ENCODE measurements at places on chromosomes 16 and 17.

DNA sequence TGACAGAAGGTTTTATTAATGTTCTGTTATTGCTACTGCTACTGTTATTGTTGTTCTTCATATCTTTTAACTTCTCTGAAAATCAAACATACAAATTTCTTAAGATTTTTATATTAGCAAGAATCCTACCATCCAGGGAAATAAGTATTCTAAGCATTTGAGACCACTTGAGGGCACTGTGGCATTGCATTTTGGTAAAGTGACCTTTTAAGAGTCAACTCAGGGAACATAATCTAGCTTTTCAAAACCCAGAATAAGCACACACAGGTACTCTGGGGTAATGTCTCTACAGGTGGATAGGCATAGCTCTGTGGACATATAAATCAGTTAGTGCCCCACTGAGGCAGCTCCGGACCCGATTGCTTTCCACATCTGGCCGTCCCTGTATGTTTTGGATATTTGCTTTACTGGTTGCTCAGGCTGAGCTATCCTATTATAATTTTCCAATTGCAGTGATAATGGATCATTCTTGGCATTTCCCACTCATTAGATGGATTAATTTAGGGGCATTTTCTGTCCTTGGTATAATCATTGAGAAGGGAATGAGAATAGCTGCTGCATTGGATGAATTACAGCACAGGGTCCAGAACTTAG, 1425.1 kb upstream of the CDH8 start:
- DNase-seq, result no peak

- DNase-seq, result no peak
Measured at GRCh38 chr16:6684076-6684673, 648.5 kb upstream of the RBFOX1 start.

DNA sequence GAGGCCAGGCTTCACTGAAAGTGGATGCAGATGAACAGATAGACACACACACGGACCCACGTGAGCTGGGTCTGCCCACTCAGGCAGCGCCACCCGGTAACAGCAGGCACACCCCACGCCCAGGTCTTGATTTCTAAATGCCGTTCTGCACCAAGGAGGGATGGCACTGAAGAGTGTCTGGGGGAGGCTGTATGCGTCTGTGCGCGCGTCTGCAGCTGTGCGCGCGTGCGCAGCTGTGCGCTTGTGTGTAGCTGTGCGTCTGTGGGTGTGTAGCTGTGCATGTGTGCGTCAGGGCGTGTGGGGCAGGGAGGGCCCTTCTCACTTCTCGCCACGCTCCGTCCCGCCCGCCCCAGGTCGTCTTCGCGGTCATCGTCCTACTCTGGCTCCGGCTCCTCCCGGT, 15.5 kb upstream of the IL17C start:
- no peak for DNase-seq

- peak; percentile 49 for DNase-seq
Measured at GRCh38 chr17:35117984-35118383, 1.7 kb downstream of the RAD51D start.

DNA sequence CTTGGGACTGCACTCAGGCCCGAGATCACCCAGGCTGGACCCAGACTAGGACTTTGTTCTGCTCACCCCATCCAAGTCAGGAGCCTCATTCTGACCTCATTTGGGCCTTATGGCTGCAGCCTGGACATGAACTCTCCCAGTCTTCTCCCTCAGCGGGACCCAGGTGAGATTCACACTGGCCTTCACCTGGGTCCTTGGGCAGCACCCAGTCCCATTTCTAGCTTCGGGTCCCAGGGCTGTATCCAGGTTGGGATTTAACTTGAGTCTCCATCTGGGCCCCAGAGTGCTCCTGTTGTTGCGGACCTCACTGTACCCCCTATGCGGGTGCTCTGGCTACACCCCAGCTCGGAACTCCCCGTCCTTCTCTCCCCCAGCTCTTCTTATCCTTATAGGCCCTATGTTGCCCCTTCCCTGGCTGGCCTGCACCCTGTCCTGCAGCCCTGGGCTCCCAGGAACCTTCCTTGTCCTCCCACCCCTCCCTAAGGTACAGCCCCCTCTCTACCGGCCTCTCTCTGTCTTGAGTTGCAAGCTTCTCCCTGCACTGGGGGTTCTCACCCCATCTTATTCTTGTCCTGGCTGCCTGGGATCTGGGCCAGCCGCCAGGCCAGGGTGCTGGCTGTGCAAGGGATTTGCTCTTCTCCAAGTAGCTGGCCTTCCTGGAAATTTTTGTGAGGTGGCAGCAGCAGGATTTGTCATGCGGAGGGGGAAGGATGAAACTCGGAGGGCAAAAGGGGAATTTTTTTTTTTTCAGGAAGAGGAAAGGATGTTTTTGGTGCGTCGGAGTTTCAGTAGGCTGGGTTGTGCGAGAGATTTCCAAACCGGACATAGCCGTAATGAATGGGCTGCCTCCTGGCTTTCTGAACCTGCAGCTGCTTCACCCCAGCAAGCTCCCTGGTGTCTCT, 904 bp downstream of the MAP2K3 start:
- peak; percentile 42 for DNase-seq

- DNase-seq, result no peak
Measured at GRCh38 chr17:8788998-8789397, 10.2 kb downstream of the MFSD6L start.

DNA sequence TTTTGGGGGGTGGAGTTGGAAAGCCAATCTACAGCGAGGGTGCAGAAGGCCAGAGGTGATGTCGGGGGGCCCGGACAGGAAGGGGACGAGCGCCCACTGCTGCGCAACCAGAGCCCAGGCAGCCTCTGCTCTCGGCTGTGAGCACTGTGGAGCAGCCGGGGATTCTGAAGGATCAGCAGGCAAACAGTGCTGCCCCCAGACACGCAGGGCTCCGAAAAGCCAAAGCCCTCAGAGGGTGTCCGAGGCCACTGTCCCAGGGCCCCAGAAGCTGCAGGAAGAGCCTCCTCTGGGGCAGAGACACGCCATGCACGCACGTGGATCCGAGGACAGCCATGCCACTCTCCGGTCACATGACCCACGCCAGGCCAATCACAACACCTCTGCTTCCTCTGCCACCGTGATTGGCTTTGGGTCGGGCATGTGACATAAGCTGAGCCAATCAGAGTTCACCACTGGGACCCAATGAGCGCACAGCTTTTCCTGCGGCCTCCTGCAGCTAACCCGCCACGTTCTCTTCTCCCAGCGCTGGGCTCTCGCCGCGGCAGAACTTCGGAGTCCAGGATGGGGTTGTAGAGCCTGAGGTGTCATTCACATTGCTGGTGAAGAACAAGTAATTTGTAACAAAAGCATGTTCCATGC, 40.7 kb downstream of the ACTG1 start:
- DNase-seq, result no peak

DNA sequence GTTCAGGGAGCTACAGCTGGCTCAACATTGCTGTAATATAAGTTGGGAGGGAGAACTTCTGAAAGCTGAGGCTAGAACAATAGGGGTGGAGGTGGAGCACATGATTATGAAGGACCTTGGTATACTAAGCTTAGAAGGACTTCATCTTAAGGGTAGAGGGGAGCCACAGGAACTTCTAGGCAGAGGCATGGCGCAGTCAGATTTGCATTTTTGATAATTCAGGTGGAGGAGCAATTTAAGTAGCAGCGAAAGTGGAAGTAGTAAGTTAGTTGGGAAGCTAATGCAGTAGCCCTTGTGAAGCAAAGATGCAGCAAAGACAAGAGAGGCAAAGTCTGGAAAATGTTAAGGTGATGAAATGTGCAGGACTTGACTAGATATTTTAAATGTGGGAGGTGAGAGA, 144.1 kb downstream of the SPECC1 start:
- DNase-seq, result no peak

DNA sequence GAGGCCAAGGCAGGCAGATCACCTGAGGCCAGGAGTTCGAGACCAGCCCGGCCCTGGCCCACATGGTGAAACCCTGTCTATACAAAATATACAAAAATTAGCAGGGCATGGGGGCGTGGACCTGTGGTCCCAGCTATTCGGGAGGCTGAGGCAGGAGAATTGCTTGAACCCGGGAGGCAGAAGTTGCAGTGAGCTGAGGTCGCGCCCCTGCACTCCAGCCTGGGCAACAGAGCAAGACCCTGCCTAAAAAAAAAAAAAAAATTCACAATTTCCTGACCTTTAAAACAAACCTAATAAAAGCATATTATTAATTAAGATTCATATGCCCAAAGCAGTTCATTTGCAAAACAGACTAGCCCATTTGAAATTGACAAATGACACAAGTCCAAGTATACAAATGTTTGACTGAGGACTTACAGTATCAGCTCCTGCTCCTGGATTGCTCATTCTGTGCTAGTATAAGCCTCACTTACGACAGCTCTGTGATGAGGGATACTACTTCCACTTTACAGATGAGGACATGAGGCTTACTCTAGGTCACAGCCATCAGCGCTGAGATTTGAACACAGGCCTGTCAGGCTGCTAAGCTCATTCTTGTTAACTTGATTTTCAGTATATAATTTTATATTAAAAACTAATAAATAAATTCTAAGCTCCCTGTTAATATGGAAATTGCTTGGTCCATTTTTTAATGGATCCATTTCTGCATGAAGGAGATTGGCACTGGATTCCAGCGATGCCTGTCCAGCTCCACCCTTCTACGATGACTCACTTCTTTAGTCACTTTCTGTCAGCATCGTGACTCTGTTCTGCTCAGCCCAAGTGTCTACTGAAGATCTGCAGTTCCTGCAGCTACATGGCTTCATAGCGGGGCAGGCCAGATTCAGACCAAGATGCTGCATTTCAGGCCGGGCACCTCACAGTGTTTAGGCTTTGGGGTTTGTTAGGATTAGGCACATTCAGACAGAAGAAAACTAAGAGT, 88.2 kb downstream of the WDR59 start:
- DNase-seq, result no peak

GRCh38 chr17:2061441-2061958, 6.6 kb downstream of the HIC1 start:
- DNase-seq, result no peak

- DNase-seq, result no peak
Measured at GRCh38 chr16:21101631-21102420, 48.8 kb downstream of the DNAH3 start.

DNA sequence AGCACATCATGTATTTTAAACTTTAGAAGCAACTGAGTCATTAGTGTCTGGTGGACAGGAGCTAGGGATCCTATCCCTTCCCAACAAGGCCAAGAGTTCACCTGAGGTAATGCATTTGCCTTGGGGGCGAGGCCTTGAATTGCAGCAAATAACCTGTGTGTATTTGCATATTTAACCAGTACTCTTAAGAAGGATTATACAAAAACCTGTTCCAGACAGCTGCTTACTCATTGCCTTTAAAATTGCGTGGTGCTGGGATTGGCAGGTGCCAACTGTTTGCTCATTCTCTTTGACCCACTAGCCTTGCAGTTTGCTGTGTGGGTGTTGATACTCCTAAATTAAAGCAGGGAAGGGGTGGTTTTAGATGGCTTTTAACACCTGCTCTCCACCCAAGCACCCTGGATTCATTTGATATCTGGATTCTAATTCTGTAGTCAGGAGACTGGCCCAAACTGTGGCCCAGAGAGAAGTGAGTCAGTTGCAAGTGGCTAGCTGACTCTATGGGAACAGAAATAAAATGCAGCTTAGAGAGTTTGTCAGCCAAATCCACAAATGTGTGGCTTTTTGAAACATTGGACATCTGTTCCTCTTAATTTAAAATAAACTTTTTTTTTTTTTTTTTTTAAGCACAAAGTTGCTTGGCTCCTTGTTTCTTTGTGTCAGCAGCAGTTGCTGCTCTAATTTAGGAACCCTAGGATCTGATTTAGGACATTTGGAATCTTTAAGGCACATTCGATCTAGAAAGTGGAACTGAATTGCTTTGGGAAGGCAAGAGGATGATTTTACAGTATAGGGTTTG, 46.9 kb downstream of the TUBD1 start:
- DNase-seq, result no peak

GRCh38 chr17:48834973-48835372, 4.1 kb downstream of the CALCOCO2 start:
- no peak for DNase-seq

- DNase-seq, result no peak
Measured at GRCh38 chr17:81176666-81177065, 10.6 kb upstream of the AATK start.

- no peak for DNase-seq
Measured at GRCh38 chr16:70594569-70594968, 51.8 kb upstream of the IL34 start.

DNA sequence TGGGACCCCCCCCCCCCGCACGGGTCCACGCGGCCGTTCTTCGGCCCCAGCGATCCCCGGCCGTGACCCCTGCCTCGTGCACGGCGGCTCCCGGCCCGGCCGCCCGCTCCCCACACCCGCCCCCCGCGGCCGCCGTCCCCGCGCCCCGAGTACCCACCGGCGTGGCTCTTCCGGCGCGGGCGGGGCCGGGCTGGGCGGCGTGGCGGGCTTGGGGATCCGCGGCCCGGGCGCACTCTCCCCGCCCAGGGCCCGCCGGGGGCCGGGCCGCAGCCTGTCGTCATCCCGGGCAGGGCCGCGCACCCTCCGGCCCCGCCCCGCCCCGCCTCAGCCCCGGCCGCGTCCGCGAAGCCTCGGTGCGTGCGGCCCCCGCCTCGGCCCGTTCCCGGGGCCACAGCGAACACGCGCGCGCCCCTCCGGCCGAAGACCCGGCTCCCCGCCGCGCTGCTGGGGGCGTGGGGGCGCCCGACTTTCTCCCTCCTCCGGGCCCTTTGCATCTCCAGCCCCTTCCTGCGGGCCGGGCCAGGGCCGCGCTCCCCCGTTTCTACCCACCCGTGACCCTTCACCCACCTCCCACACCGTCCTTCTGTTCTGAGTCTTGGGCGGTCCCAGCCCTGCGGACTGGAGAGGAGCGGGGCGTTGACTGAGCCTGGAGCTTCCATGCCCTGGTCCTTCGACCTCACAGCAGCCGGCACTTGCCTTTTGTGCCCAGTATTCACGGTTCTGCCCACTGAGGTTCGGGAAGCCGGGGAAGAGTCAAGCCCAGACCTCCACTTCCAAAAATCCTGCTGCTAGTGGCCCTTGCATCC, 840 bp downstream of the MYO1C start:
- peak; percentile 96 for DNase-seq

DNA sequence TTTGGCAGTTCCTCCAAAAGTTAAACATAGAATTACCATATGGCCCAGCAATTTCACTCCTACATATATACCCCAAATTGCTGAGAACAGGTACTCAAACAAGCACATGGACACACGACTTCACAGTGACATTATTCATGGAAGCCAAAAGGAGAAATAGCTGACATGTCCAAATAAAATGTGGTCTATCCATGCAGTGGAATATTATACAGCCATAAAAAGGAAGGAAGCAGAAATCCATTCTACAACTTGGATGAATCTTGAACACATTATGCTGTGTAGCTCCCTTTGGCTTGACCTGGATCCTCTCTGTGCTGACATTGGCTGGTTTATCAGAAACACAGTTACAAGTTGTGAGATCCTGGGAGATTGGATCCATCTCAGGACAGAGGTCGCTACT, 370.9 kb upstream of the EEF2KMT start:
- DNase-seq, result no peak

GRCh38 chr16:88527186-88527936, 42.8 kb upstream of the ZC3H18 start:
- DNase-seq, result peak; percentile 93

GRCh38 chr17:38685491-38685890, 10.7 kb upstream of the EPOP start:
- DNase-seq, result no peak

DNA sequence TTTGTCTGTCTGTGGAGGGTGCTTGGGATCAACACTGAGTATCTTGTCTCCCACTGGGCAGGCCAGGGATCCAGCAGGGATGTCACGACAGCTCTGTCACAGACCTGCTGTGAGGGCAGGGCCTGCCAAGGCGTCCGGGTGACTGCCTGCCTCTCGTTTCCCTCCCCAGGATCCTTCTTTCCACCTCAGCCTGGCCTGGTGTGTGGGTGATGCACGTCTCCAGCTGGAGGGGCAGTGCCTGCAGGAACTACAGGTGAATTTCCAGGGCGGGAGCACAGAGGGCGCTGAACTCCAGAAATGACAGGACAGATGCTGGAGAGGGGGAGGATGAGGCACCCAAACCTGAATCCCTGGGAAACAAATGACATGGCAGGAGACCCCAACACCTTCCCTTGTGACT, 6.8 kb upstream of the MMP15 start:
- DNase-seq, result no peak
